Islet precursor cell (in vitro differentiated cells): ENCODE measurements at places on chromosomes 7 and 10.
A peak's percentile ranks its signal among the peaks of the same experiment; 100 is the strongest.

- peak; percentile 64 for DNase-seq
Measured at GRCh38 chr10:107230887-107231286, 66.4 kb upstream of the SORCS1 start.

- DNase-seq = no peak
Measured at GRCh38 chr10:87684001-87684638, 24.4 kb downstream of the PAPSS2 start.

GRCh38 chr7:1644341-1645070 lies 25.6 kb upstream of the ELFN1 start:
- DNase-seq = peak; percentile 48

- no peak for DNase-seq
Measured at GRCh38 chr10:24115403-24115802, 93.5 kb upstream of the KIAA1217 start.

DNA sequence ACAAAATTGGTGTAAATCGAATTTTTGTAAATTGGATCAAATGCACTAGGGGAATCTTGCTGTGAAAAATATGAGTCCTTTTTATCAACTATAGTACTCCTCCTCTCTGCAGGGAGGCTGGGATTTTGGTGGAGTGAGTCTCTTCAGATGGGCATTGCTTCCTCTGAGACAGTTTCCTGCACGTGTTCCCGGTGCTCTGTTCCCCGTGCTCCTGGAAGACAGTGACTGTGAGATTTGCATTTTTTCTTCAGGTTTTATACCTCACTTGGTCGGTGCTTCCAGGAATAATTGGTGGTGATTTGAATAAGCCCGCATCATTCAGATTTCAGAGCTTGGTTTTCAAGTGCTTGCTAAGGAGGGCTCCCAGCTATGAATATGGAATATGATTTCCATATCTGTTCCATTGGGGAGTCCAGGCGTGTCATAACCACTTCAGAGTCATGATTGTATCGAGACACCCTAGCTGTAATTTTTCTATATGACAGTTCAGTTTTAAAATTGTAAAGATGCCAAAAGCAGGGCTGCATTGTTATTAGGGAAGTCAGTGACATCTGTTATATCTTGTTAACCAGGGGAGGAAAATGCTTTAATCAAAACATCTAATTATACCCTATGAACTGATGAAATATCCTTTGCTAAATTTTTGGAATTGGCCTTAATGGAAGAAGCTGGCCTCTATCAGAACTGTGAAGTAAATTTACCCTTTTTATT lies 12.3 kb downstream of the AUTS2 start:
- no peak for DNase-seq

GRCh38 chr10:131960631-131961046 lies 21.1 kb downstream of the BNIP3 start:
- DNase-seq = no peak

GRCh38 chr7:159093351-159093971 lies 51.2 kb downstream of the VIPR2 start:
- peak; percentile 47 for DNase-seq

DNA sequence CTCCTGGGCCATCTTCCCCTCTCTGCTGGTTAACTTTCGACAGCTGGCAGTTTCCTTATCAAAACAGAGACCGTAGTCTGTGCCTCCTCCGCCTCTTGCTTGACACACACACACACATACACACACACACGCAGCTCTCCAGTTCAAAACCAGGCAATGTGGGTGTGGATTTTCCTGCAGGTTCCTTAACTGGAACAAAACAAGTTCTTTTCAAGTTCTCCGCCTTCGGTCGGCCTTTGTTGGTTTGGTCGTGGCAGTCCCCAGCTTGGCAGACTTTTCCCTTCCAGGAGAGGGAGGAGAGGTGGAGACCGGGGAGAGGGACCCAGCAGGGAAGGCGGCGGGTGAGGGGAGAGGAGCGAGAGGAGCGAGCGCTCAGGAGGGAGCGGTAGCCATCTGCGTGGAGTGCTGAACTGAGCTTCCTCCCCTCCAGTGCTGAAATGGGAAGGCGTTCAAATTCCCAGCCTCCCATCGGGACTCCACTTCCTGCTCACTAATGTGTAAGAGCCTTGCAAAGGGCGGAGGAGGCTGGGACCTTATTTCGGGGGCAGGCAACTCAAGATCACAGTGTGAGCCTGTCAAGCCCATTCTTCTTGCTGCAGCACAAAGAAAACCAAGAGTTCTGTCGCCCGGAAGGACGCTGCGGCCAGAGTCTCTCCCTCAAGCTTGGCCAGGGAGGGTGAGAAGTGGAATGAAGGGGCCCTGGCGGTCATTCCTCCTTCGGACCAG lies 120.6 kb downstream of the PRPF18 start:
- DNase-seq = peak; percentile 92
